ENCODE measurements at places on chromosomes 3 and 15.

- DNase-seq, result no peak
Observed at GRCh38 chr3:114569186-114569585, 275.4 kb downstream of the TIGIT start.

DNA sequence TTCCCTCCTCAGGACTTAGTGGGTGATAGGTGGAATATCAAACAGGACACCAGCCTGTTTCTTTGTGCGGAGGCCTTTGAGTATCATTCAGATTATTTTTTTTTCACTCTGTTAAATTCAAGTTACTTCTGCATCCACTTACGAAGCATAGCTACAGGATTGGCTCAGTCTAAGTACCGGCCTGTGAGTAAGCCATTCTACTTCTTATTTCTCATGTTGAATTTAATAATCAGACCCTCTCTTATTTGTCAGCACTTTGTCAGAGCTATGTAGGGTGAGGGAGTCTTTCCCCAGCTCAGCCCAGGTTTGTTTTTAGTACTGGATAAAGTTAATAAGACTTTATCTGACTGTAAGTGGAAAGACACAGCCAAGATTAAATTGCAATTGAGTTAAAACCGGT is 54.7 kb downstream of the ITPR1 start:
- DNase-seq, result no peak

DNA sequence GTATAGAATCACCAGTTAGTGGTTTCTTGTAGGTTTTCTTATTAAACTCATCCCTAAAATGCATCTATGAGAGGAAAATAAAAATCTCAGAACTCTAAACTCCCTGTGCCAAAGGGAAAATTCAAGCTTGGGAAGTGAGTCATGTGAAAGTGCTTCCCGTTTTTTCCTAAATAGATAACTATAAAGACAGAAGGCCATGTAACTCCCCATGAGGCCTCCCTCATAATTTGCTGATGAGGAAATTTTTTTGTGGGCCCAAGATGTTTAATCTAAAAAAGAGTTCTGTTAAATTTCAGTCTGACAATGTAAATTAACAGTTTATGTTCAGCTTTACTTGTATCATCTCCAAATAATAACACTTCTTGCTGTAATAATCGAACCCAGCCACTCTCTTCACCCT is 1273.9 kb downstream of the OTOL1 start:
- DNase-seq, result no peak

DNA sequence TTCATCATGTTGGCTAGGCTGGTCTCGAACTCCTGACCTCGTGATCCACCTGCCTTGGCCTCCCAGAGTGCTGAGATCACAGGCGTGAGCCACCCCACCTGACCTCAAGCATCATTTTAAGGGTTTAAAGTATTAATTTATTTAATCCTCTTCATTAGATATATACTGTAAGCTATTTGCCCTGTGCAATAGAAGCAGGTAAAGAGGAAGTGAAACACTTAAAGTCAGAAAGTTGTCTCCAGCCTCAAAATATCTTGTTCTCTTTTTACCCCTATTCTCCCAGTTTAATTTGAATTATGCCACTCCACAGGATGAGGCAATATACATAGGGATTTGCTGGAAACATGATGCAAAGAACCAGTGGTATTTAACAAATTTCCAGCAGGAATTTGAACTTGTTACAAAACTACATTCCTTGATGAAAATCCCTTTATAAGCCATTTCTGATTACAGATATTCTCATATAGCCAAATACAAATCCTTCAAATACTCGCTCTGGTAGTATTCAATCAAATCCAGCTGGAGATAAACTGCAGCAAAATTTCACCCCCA is 2.0 kb downstream of the NDUFB5 start:
- no peak for DNase-seq

- DNase-seq, result no peak
Observed at GRCh38 chr15:77493324-77493907, 72.7 kb downstream of the HMG20A start.

- no peak for DNase-seq
Observed at GRCh38 chr3:124381575-124382333, 348.5 kb upstream of the UMPS start.

GRCh38 chr15:59738676-59739075 is 49.6 kb upstream of the BNIP2 start:
- no peak for DNase-seq

DNA sequence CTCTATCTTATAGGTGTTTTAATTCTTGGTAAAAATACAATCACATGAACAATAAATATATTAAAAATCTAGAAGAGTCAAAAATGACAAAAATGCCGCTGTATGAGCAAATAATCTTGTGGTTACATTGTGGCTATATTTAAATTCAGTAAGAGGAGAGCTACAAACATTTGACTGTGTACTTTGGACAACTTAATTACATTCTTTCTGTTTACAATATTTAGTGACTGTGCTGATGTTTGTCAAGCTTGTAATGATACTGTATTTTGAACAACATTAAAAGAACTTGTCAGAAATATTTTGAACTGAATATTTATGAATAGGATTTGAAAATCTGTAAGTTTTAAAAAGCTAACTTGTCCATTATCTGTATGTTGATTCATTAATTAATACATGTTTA is 598.3 kb downstream of the SI start:
- DNase-seq, result no peak

DNA sequence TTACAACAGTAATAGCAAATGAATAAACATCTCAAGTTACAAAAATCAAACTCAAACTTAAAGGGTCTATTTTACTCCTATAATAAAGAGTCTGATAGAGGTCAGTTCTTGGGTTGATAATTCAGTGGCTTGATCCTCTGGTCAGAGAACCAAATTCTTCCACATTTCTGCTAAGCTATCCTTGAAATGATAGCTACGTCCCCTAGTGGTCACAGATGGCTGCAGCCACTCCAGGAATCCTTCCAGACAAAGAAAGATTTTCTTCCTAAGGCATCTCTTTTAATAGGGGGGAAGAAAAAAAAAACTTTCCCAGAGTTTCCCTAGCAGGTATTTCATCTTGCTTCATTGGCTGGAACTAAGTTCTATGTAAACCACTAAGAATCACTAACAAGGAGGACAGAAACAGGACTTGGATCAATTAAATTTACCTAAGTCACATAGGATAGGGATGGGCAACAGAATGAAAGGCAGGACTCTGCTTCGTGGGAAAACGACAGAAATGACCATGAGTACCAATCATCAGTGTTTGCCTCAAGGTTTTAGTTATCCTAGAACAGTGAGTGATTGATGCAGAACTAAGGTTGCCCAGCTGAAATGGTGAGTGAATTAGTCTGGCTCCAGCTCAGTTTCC is 160.7 kb downstream of the STAC start:
- no peak for DNase-seq

GRCh38 chr3:66904336-66904735 is 93.8 kb upstream of the KBTBD8 start:
- no peak for DNase-seq

DNA sequence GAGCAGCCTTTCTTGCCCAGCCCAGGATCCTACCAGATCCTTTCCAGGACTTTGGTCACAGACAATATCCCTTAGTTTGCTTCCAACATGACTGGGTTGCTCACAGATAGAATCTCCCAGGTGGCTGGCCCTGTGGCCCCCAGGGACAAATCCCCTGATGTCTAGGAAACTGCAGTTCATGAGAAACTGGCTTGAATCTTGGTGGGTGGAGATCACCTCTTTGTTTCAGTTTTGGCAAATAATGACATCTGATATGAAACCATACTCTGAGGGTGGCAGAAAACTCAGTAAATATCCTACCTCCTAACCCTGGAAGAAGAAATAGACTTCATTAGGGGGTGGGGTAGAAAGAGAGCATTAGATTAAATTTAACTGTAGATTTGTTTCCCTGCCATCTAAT is 44.1 kb upstream of the PFN2 start:
- no peak for DNase-seq

DNA sequence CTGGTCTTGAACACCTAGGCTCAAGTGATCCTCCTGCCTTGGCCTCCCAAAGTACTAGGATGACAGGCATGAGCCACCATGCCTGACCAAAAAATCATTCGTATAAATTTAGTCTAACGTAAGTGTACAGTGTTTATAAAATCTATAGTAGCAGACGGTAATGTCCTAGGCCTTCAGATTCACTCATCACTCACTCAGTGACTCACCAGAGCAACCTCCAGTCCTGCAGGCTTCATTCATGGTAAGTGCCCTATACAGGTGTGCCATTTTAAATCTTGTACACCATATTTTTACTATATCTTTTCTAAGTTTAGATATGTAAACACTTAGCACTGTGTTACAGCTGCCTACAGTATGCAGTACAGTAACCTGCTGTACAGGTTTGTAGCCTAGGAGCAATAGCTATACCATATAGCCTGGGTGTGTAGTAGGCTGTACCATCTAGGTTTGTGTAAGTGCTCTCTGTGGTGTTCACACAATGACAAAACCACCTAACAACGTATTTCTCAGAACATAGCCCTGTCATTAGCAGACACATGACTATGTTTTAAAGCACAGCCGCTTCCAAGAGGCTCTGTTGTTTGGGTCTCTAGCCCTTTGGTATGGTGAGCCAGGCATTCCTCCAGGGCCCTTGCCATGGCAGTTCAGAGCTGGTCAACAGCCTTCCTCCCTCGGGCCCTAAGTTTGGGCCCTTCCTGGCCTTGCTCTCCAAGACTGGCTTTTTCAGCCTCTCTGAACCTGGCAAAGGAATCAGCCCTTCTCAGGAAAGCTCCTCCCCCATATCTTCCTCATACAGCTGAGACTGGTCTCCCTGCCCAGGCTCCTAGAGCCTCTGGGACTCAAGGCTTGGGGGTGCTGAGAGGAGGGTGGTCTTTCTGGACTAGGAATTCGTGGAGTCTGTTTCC is 1.9 kb upstream of the CCDC9B start:
- DNase-seq, result no peak

DNA sequence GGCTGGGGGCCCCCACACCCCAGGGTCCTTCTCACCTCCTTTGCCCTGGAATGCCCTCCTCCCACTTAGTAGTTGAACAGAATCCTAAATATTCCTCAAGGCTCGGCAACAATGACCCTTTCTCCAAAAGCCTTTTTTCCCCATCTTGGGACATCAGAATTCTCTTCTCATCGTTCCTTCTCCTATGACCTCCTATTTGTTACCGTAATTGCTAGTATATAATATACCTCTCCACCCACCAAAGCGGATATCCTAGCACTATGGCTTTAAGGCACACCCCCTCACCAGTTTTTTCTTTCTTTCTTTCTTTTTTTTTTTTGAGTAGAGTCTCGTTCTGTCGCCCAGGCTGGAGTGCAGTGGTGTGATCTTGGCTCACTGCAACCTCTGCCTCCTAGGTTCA is 16.8 kb downstream of the HDAC11 start:
- no peak for DNase-seq

DNA sequence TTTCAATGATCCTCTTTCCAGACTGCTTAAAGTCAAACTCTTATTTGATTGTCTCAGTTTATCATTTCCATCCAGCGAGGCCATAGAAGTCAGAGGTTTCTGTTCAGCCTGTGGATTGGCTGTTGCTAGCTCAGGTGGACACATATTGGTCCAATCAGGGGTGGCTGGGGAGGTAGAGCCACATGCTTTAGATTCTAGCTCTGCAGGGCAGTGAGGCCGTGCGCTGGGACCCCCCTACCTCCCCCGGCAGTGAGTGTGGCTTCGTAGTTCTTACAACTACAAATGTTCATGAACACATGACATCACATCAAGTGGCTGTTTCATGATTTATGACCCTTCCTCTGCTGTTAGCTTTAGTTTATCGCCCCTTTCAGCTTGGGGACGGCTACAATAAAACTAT is 18.0 kb downstream of the APOD start:
- DNase-seq, result no peak

DNA sequence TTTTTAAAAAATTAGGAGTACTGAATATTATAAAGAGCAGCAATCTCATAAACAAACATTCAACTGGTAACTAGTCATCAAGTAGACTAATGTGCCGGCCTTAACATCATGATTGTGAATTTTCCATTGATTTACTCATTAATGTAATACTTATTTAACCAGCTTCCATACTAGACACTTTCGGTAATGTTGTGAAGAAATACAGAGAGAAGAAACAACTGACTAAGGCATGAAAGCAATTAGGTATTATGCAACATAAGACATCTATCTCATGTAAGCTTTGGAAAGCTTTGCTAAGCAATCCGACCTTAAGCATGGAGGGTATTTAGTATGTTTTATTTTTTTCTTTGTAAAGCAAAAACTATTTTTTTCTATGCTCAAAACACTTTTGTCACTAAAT is 108.0 kb downstream of the IL1RAP start:
- DNase-seq, result no peak

Data from renal cortex interstitium (tissue), 15 donors.